ENCODE measurements at places on chromosomes 7 and 10.

DNA sequence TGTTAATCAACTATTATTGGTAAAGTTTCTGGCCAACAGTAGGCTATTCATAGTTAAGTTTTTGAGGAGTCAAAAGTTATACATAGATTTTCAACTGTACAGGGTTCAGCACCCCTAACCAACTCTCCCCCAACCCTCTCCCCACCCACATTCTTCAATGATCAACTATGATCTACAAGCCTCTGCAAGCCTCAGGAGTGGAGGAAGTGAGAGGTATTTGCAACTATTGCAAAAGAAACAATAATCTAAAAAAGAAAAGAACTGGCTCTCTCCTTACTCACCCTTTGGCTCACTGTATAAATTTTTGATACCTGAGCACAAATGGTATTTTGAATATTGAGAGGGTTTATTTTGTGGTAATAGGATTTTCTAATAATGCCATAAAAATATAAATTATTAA is 179.8 kb downstream of the IPMK start:
- DNase-seq: no peak

DNA sequence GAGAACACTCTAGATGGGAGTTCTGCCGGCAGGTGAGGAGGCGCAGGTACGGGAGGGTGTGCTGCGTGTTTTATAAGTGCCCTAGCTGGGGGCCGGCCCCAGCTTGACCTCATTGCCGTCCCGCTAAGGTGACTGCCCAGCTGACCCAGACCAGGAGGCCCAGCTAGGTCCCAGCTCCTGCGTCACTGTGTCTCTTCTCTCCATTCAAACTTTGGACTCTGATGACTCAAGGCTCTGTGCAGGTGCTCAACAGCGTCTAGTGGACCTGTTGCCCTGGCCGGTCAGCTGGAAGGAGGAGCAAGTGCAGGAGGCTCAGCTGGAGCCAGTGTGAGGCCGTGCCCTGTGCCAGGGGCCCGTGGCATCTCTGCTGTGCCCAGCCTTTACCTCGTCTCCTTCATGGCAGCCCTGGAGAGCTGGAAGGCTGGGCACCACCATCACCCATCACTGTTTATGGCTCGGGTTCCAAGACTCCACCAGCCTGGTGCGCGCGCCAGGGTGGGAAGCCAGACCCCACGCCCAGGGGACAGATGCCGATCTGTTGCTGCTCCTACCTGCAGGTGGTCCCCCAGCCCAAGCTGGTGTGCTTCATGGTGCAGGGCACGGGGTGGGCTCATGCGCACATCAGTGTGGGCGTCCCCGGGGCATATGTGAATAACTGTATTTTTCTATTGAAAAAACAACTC is 14.6 kb downstream of the LHPP start:
- no peak for DNase-seq

- DNase-seq: no peak
Measured at GRCh38 chr10:35644050-35644950, 2.2 kb upstream of the FZD8 start.

- no peak for DNase-seq
Measured at GRCh38 chr10:112429147-112429546, 17.6 kb downstream of the ZDHHC6 start.

DNA sequence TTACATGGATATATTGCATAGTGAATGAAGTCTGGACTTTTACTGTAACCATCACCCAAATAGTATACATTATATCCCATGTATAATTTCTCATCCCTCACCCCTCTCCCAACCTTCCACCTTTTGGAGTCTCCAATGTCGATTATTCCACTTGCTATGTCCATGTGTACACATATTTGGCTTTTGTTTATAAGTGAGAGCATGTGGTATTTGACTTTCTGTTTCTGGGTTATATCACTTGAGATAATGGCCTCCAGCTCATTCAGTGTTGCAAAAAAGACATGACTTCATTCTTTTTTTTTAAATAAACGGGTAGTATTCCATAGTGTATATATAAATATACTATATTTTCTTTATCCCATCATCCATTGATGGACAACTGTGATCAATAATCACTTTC is 288.6 kb upstream of the BMPER start:
- no peak for DNase-seq

DNA sequence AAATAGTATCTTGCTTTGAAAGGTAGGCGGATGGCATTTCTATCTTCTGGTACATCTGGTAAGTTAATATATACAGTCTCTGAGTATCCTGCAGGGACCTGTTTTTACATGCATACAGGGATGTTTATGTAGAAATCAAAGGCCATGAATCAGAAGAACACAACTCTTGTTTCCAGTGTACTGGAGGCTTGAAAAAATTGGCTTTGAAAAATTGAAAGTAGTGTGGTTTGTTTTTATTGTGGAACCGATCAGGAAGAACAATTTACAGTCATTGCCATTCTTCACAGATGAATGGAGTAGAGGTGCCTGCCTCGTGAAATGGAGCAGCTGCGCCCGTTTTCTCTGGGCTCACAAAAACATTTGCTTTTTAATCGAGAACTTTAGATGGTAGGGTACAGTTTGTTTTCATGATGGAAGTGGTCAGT is 54.0 kb upstream of the RPA3 start:
- no peak for DNase-seq

DNA sequence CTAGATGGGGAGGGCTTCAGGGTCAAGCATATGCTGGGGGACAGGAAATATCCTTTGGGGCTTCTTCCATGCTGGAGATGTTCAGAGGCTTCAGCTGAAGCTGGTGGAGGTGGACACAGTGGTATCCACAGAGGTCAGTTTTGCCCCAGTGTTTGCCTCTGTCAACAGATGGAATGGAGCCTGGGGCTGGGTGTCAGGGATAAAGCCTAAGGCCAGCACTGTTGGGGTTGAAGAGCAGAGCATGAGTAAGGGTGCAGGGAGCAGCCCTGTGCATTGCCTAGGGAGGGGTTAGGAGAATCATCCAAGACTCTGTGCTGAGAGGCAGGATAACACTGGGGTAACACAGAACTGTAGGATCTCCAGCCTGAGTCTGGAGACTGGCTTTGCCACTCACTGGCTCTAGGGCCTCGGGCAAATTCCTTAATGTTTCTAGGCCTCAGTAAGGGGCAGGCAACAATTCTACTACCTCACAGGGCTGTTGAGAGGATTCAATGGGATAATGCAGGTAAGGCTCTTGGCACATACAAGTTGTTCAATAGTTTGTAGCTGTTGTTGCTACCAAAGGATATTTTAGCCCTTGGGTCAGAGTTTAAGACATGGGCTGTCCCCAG is 21.8 kb upstream of the MYL7 start:
- no peak for DNase-seq

- DNase-seq: peak; percentile 33
Measured at GRCh38 chr10:5317547-5318107, 47.1 kb upstream of the UCN3 start.

Data from AG09309 (cell line).